CD14-positive monocyte (primary cell): ENCODE measurements at places on chromosomes 2 and 18. TPM values are rescaled to one million over a fixed set of nuclear protein-coding genes. Genes with fewer than 3 reads are reported as not detected.

The GBX2 gene
- polyA plus RNA-seq = not detected

The LYG2 gene
- not detected for polyA plus RNA-seq

The CPSF3 gene
- polyA plus RNA-seq = 34.0 TPM

The CLEC4F gene
- 6.8 and 17.0 TPM in 2 replicates for polyA plus RNA-seq

The FOXI3 gene
- not detected for polyA plus RNA-seq

The CASP8 gene
- polyA plus RNA-seq = 80.7 TPM

The VWA3B gene
- not detected for polyA plus RNA-seq

The LBH gene
- 0.42 TPM for polyA plus RNA-seq

The FTCDNL1 gene
- polyA plus RNA-seq = 4.1 TPM

The PDE1A gene
- not detected in 2 replicates for polyA plus RNA-seq

The UGT1A10 gene
- polyA plus RNA-seq = not detected in 2 replicates

The TSPYL6 gene
- not detected in 2 replicates for polyA plus RNA-seq

The MEP1B gene
- not detected in 2 replicates for polyA plus RNA-seq

The ARHGAP25 gene
- polyA plus RNA-seq = 20.8 TPM

The PIKFYVE gene
- 6.2 TPM for polyA plus RNA-seq

The NAB1 gene
- 2.9 TPM for polyA plus RNA-seq
